ENCODE measurements at places on chromosomes 2 and 18. TPM values are rescaled to one million over a fixed set of nuclear protein-coding genes. Genes with fewer than 3 reads are reported as not detected.

DNA sequence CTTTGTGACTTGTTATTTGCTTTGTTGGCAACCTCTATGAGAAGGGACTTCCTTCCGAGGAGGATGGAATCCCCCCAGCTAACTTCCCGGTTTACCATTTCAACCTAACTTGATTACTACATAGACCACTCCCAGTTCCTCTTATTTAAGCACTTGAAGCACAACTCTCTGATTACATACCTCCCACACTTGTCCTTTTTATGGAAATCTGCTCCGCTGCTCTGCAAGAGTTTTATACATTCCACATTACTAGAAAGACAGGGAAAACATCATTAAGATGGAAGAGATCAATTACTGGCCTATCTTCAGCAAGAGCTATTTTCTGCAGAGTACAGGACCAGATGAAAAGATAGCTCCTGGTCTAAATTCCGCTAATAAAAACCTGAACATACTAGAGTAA lies 160.0 kb upstream of the PGAP1 start:
- no peaks in the 10 kb centered on the region for H3K27me3 ChIP-seq
- H3K4me3 ChIP-seq: no peak overlapping the region
- H3K36me3 ChIP-seq: no peaks in the 10 kb centered on the region

- H3K4me3 ChIP-seq: no peak overlapping the region
- H3K4me1 ChIP-seq: peaks cover 21% of the 10 kb centered on the region
- H3K27ac ChIP-seq: no peak overlapping the region
- no peaks in the 10 kb centered on the region for H3K36me3 ChIP-seq
- H3K27me3 ChIP-seq: no peaks in the 10 kb centered on the region
- peak; percentile 38 for DNase-seq
These were observed 173.3 kb downstream of the OSR1 start for GRCh38 chr2:19185086-19185485.

- DNase-seq: no peak
- H3K4me3 ChIP-seq: no peak overlapping the region
- H3K4me1 ChIP-seq: peaks cover 22% of the 10 kb centered on the region
- H3K36me3 ChIP-seq: no peaks in the 10 kb centered on the region
- H3K27me3 ChIP-seq: no peaks in the 10 kb centered on the region
- no peak overlapping the region for H3K27ac ChIP-seq
These were observed 1234.0 kb upstream of the ZEB2 start for GRCh38 chr2:145753966-145754365.

GRCh38 chr2:88585969-88586368 lies 41.3 kb downstream of the EIF2AK3 start:
- peaks cover 42% of the 10 kb centered on the region for H3K36me3 ChIP-seq
- H3K4me3 ChIP-seq: no peak overlapping the region
- no peak overlapping the region for H3K27ac ChIP-seq
- H3K4me1 ChIP-seq: no peaks in the 10 kb centered on the region
- no peak for DNase-seq

GRCh38 chr2:64212346-64212745 lies 68.1 kb upstream of the PELI1 start:
- H3K4me3 ChIP-seq: no peak overlapping the region
- no peak overlapping the region for H3K27ac ChIP-seq
- DNase-seq: peak; percentile 73
- H3K4me1 ChIP-seq: no peaks in the 10 kb centered on the region

DNA sequence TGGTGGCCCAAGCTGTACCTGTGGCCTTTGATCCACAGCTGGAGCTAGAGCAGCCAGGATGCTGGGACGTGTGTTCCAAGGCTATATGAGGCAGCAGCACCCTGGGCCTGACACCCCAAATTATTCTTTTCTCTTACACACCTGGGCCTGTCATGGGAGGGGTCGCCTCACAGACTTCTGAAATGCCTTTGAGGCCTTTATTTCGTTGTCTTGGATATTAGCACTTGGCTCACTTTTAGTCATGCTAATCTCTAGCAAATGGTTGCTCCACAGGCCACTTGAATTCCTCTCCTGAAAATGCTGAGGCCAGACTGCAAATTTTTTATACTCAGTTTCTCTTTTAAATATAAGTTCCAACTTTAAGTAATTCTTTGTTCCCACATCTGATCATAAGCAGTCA lies 22.0 kb upstream of the IL1R2 start:
- H3K4me1 ChIP-seq: peaks cover 37% of the 10 kb centered on the region
- H3K4me3 ChIP-seq: no peak overlapping the region
- no peaks in the 10 kb centered on the region for H3K27me3 ChIP-seq

DNA sequence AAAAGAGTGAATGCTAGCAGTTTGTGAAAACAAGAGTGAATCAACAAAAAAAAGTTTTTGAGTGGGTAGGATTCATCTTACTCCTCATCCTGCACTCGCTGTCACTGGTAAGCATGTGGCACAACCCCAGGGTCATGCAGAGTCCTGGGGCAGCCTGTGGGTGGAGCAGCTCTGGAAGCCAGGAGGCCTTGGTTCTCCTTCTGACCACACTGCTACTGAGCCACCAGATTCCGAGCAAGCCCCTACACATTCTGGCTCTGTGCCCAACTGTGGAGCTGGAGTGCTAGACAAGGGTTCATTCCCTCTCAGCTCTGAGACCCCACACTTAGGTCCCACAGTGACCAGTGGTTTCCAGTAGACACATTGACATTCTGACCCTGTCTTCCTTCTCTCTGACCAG lies 670.6 kb downstream of the BCL11A start:
- H3K36me3 ChIP-seq: no peaks in the 10 kb centered on the region
- no peaks in the 10 kb centered on the region for H3K4me1 ChIP-seq
- no peak overlapping the region for H3K4me3 ChIP-seq
- H3K27me3 ChIP-seq: no peaks in the 10 kb centered on the region

DNA sequence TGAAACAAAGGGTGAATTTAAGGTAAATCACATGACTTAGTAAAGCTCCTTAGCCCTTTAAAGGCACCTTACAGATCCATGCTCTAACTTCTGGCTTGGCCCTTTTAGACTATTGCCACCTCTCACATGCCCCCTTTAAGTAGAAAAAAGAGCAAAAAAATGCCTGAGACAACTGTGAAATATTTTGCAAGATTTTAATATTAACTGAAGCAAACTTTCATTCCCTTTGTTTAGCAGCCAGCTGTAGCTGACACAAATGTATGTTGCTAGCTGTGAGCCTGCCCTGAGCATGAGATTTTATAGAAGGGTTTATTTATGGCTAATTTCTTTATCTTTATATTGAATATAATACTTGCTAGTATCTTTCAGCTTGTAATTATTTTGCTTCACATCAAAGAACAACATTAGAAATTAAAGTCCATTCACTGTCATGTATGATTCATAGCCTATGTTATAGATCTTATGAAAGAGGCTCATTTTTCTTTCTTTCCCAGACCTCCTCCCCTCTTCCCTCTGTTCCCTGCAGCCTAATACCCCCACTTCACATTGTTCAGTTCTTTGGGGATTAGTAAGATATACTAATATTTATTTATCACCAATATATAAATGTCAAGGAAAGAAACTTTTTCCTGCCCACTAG lies 637.2 kb upstream of the ZEB2 start:
- H3K4me1 ChIP-seq: peaks cover 18% of the 10 kb centered on the region
- no peak for DNase-seq
- no peaks in the 10 kb centered on the region for H3K27me3 ChIP-seq
- H3K27ac ChIP-seq: peak overlapping the region; percentile 14

GRCh38 chr2:164449706-164450105 lies 171.6 kb downstream of the GRB14 start:
- no peak overlapping the region for H3K27ac ChIP-seq
- no peaks in the 10 kb centered on the region for H3K4me1 ChIP-seq
- no peaks in the 10 kb centered on the region for H3K36me3 ChIP-seq
- 0 out of 2 replicates have a peak, but pooled peaks cover 4% of the 10 kb centered on the region for H3K27me3 ChIP-seq
- no peak for DNase-seq
- no peak overlapping the region for H3K4me3 ChIP-seq

- no peak overlapping the region for H3K27ac ChIP-seq
- H3K36me3 ChIP-seq: no peaks in the 10 kb centered on the region
- H3K4me1 ChIP-seq: no peaks in the 10 kb centered on the region
These were observed 170.3 kb upstream of the MAP2 start for GRCh38 chr2:209253544-209253943.

GRCh38 chr18:8943900-8944870 lies 158.3 kb upstream of the NDUFV2 start:
- no peak overlapping the region for H3K4me3 ChIP-seq
- H3K27me3 ChIP-seq: no peaks in the 10 kb centered on the region
- H3K4me1 ChIP-seq: peaks cover 58% of the 10 kb centered on the region
- DNase-seq: peak; percentile 81
- peak overlapping the region; percentile 92 for H3K27ac ChIP-seq
- H3K36me3 ChIP-seq: peaks cover 6% of the 10 kb centered on the region

- no peaks in the 10 kb centered on the region for H3K36me3 ChIP-seq
- H3K27ac ChIP-seq: no peak overlapping the region
- DNase-seq: no peak
- H3K27me3 ChIP-seq: no peaks in the 10 kb centered on the region
These were observed 44.4 kb downstream of the EN1 start for GRCh38 chr2:118803012-118803411.

- DNase-seq: peak; percentile 67
- H3K27ac ChIP-seq: peak overlapping the region; percentile 94
- no peaks in the 10 kb centered on the region for H3K27me3 ChIP-seq
These were observed 36.0 kb downstream of the PCBP1 start for GRCh38 chr2:70123051-70123828.

ABCG5 gene
- total RNA-seq: not detected

TOGARAM2 gene
- total RNA-seq: not detected

ZNF804A gene
- total RNA-seq: 0.76 TPM

CYS1 gene
- total RNA-seq: 7.1 TPM

LIPG gene
- total RNA-seq: 0.25 TPM
